ENCODE measurements at places on chromosomes 5 and 9.

DNA sequence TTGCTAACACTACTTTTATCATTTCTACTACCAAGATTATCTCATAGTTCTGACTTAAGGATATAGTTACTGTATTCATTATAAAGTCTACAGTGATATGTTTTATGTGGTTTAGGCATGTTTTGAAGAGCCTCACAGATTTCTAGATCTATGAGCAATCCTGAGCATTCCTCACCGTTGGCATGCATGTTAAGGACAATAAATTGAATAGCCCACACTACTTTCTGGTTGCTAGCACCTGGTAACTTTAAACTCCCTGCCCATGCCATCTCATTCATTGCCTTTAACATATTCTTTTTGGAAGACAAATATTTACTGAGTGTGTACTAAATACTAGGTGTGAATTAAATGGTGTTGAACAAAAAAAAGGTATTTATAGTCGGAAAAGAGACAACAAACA lies 868.1 kb upstream of the CDH9 start:
- no peak for DNase-seq

DNA sequence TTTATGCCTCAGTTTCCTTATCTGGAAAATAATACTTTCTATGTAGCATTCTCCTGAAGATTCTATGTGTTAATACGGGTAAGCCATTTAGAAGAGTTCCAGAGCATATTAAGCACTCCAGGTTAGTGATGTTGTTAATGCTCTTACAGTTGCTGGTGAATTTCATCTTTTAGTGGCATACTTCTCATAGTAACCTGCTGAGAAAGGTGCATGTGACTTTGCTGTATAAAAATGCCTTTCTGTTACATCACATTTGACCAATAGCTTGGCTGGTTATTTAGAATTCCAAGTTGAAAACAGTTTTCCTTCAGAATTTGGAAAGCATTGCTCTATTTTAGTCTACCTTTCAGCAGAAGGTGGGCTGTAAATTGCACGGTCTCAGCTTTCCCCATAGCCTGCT lies 27.2 kb downstream of the GCNT1 start:
- DNase-seq: no peak

GRCh38 chr9:83444110-83444509 lies 94.1 kb downstream of the FRMD3 start:
- DNase-seq: no peak

GRCh38 chr5:140565024-140565779 lies 574 bp downstream of the SLC35A4 start:
- no peak for DNase-seq

- no peak for DNase-seq
These were observed 102.2 kb downstream of the KLF4 start for GRCh38 chr9:107387409-107387808.

DNA sequence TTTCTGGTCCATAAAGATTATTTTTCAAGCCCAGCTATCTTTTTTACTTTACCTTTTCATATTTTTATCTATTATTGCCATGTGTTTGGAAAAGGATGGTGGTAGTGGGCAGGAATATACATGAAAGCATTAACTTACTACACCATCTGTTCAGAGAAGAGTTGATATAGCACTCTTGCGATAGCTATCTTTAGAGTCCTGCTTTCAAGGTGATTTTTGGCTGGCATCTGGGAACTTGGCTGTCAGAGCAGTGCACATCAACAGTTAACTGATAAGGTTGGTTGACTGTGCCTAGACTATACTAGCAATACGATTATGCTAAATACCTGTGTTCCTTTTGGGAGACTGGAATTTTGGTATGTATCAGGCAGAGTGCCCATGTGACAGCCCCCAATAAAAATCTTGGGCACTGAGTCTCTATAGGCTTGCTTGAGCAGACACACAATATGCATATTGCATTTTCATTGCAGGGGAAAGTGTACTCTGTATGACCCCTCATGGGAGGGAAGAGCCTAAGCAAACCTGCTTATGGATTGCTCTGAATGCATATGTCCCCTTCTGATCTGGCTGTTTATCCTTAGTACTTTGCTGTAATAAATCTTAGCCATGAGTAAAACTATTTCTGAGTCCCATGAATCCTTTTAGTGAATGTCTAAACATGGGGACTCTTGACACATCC lies 227.6 kb upstream of the C9orf72 start:
- no peak for DNase-seq

DNA sequence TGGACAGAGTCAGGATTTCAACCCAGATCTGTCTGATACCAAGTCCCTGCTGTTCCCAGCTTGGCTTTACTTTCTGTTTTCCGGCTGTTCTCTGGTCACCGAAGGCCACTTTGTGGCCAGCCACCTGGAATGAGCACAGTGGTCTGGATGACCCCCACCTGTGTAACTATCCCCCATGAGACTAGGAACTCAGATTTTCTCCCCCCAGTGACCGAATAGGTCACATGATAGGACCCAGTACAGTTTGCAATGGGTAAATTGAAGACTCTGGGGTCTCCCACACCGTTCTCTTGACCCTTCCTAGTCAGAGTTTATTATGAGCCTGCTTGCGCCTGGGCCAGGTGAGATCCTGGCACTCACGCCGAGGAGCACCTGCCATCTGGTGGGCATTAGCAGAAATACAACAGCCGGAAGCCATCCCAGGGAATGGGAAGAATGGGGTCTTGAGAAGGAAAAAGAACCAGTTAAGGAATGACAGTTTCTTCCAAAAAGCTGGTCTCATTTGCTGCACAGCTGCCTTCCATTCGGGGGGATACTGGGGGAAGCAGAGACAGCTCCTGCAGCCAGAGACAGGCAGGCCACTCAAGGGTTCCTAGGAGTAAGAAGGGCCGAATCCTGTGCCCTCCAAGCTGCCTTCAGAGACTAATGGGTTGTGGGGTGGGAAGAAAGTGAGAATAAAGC lies 7.1 kb downstream of the PHYHD1 start:
- DNase-seq: no peak

DNA sequence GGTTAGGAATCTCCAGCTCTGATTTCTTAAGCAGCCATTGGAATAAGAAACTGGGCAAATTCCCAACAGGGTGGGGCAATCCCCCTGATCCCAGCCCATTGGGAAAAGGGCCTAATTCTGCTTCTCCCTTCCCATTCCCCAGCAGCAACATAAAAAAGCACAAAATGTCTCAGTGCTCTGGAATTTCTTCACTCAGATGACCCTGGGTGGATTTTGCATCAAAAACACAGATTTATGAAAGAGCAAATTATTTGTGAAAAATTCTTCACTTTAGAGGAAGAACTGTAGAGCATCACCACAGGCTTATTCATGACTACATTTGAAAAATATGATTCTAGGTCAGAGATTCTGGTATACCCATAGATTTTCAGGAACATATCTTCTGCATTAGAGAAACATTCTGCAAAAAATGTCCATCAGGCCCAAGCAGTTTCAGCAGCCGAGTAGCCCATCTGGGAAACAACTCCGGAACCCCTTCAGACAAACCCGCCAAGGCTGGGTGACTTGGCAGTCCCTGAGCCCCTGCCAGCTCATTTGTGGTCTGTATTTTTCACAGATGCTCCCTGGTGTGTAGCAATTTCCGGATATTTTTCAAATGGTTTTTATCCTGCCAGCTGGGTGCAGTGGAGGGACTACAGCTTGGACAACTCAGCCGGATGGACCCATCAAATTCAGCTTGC lies 102.1 kb upstream of the RANBP3L start:
- no peak for DNase-seq

- DNase-seq: no peak
These were observed 171.0 kb downstream of the EFNA5 start for GRCh38 chr5:107499776-107500175.

DNA sequence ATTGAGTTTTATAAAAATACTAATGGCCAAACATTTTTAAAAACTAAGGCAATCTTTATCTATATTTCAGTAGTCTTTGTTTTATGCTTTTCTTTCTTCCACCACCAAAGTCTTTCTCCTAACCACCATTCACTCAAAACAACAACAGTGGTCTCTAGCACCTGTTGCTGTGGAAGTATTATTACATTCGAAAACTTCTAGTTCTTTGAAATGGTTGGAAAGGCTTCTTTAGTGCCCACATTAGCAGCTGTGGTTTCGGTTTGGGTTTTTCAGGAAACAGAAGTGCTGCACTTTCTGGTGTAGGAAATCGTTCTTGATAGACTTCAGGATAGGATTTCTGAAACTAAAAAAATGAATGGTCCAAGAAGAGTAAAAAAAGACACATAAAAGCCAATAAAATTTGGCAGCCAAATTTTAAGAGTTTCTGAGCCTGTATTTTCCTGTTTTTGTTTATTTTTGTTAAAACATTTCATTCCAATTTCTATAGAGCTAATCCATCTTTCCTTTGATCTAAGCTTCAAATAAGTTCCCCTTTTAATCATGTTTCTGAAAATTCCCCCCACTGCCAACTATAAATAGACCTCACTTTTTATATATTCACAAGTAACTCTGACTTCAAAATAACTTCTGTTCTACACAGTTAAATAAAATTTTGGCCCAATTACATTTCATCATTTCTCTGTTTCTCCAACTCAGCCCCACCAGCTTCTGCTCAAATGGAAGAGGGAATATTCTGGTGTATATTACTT lies 102.2 kb downstream of the DEPDC1B start:
- no peak for DNase-seq

DNA sequence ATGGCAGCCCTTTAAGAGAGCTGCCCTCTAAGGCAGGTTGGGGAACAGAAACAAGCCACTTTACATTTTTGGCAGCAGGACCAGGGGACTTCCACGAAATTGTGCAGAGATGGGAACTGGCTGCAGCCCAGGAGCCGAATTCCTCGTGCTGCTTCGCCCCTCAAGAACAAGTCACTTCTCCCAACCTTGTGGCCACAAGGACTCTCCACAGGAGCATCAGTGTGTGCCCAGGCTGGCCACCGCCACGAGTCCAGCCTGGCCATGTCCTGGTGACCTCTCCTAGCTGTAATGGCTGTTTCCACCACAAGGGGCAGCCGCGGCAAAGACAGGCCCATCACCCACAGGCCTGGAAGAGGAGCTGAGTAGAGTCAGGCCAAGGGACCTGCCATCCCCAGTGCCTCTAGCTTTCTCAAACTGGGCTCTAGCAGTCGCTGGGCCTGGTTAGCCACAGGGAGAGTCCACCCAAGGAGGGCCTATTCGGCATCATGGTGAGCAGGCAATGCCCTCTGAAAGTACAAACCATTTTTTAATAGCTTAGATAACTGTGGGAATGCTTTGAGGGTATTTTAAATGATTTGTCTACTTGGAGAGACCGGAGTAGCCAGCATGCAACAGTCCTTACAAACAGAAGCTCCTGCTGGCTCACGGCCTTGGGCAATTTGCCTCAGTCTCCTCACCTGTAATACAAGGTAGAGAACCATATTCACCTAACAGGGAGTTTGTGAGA lies 129.0 kb downstream of the COL23A1 start:
- no peak for DNase-seq

DNA sequence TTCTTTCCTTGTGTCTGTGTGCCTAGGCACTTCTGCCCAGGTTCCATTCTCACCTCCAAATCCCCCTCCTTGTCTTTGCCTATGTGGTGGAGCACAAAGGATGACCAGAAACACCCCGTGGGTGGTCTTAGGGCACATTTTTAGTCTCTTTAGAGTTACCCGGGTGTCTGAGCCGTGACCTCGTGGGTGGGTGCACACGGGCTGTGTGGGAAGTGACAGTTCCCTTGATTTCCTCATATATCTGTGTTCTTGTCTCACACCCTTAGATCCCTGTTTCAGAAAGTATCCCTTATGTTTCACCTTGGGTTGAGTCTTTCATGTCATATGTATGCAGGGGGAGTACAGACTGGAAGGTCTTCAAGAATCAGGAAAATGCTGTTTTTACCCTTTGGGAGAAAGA lies 13.4 kb upstream of the SMIM32 start:
- DNase-seq: no peak

- DNase-seq: no peak
These were observed 20.0 kb upstream of the CD180 start for GRCh38 chr5:67216564-67216963.
